H1 (cell line): ENCODE measurements at places on chromosomes 3 and 15.

GRCh38 chr15:88487796-88488523 is 20.5 kb downstream of the MRPS11 start:
- H3K36me3 ChIP-seq = no peaks in the 10 kb centered on the region
- no peak for DNase-seq
- no peaks in the 10 kb centered on the region for H3K27me3 ChIP-seq

DNA sequence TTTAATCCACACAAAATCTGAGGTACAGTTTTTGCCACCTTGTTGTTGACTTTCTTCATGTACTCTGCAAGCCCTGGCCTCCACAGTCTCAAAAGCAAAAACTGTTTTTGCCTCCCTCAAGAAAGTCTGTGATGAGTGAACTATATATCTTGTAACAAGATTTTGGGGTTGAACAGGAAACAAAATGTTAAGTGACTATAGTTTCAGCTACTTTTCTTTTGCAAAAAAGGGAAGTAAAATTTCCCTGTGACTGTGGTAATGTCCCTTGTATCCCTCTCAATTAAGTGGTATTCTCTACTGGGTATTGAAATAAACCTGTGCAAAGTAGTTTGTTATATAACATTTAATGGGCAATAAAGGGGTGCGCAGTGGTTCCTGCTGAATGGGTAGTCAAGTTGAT is 21.3 kb upstream of the SCAANT1 start:
- H3K4me3 ChIP-seq = no peak overlapping the region
- DNase-seq = no peak
- H3K36me3 ChIP-seq = no peaks in the 10 kb centered on the region
- no peaks in the 10 kb centered on the region for H3K27me3 ChIP-seq
- H3K27ac ChIP-seq = no peak overlapping the region

GRCh38 chr15:38130740-38131498 is 121.7 kb upstream of the SPRED1 start:
- no peaks in the 10 kb centered on the region for H3K4me1 ChIP-seq
- no peaks in the 10 kb centered on the region for H3K27me3 ChIP-seq
- no peak overlapping the region for H3K27ac ChIP-seq
- no peak for DNase-seq

- no peaks in the 10 kb centered on the region for H3K27me3 ChIP-seq
- no peak overlapping the region for H3K27ac ChIP-seq
- DNase-seq = no peak
These were observed 46.7 kb upstream of the ABHD2 start for GRCh38 chr15:89041507-89041906.

DNA sequence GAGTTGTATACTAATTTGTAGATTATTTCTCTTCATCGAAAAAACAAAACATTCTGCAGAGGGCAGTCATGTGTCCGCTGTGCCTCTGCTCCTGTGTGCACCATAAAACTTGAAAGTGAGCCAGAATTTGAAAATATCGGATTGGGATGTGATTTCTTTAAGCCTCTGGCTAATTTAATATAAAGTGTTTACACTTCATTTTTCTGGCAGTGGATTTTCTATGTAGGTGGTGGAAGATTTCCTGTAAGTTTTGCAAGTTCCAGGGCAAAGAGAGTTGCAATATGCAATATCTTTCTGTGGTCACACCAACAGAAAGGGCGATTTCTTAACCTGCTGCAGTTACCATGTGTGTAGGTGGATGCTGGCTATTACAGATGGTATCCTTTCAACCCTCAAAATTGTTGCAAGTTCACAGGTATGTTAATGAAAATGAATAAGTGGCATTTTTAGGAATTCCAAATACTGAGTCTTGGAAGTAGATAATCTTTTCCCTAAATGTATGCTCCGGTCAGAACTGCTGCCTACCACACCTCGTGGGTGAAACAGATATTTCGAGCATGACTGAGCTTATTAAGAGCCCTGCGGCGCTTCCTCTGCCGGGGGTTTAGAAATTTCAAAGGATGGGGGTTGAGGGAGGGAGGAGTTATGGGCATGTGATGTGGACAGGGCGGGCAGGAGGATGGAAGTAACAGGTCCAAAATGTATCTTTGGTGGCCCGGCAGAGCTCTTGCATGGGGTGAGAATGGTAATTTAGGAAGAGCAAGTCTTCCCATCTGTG is 134.0 kb downstream of the PGPEP1L start:
- H3K27ac ChIP-seq = no peak overlapping the region
- H3K27me3 ChIP-seq = no peaks in the 10 kb centered on the region
- H3K36me3 ChIP-seq = no peaks in the 10 kb centered on the region

DNA sequence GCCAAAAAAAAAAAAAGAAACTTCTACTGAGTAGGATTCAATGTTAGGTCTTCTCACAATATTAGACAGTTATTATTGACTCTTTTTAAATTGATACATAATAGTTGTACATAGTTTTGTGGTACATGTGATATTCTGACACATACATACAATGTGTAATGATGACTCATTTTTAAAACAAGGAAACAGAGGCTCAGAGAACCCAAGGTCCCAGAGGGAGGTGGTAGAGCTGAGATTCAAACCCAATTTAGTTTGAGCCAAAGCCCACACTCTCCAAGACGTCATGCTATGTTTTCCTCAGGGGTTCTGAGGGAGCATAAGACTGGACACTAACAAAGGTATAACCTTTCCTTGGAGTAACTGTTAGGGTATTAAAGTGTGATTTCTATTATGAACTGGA is 40.6 kb downstream of the MYO5C start:
- peaks cover 15% of the 10 kb centered on the region for H3K36me3 ChIP-seq
- H3K4me3 ChIP-seq = no peak overlapping the region
- H3K4me1 ChIP-seq = peaks cover 7% of the 10 kb centered on the region

GRCh38 chr3:72368331-72368975 is 479.8 kb downstream of the SHQ1 start:
- H3K36me3 ChIP-seq = no peaks in the 10 kb centered on the region
- no peak for DNase-seq
- H3K27me3 ChIP-seq = no peaks in the 10 kb centered on the region
- no peak overlapping the region for H3K27ac ChIP-seq

GRCh38 chr15:39914977-39915376 is 5.1 kb downstream of the GPR176 start:
- no peaks in the 10 kb centered on the region for H3K27me3 ChIP-seq
- no peak for DNase-seq
- no peak overlapping the region for H3K4me3 ChIP-seq
- no peak overlapping the region for H3K27ac ChIP-seq
- no peaks in the 10 kb centered on the region; the same call in 1 of the 2 replicates for H3K36me3 ChIP-seq
- H3K4me1 ChIP-seq = peaks cover 5% of the 10 kb centered on the region; the same call in 1 of the 2 replicates

GRCh38 chr3:80190051-80190450 is 422.3 kb upstream of the ROBO1 start:
- no peaks in the 10 kb centered on the region for H3K4me1 ChIP-seq
- H3K36me3 ChIP-seq = no peaks in the 10 kb centered on the region
- no peak overlapping the region for H3K4me3 ChIP-seq
- H3K27ac ChIP-seq = no peak overlapping the region

- no peaks in the 10 kb centered on the region for H3K36me3 ChIP-seq
- H3K27ac ChIP-seq = no peak overlapping the region
- peaks cover 17% of the 10 kb centered on the region for H3K4me1 ChIP-seq
- no peak overlapping the region for H3K4me3 ChIP-seq
These were observed 14.8 kb downstream of the FAM240A start for GRCh38 chr3:46627078-46627477.
